ENCODE measurements at places on chromosomes 4 and X. TPM values are rescaled to one million over a fixed set of nuclear protein-coding genes. Genes with fewer than 3 reads are reported as not detected.

Gene IL15
- total RNA-seq = 11.6 TPM

- no peak for DNase-seq
These were observed 158.6 kb downstream of the TET2 start for GRCh38 chr4:105305019-105305836.

- peak; percentile 65 for DNase-seq
These were observed 17.0 kb upstream of the PAPSS1 start for GRCh38 chr4:107736924-107737448.

- no peak for DNase-seq
These were observed 47.9 kb upstream of the UNC5C start for GRCh38 chr4:95596676-95597075.

Gene BANK1
- 0.32 TPM for total RNA-seq

Gene AREG
- not detected for total RNA-seq

- no peak for DNase-seq
These were observed 58.6 kb upstream of the TLL1 start for GRCh38 chr4:165814256-165815020.

GRCh38 chr4:52939739-52940138 lies 77.6 kb downstream of the RASL11B start:
- DNase-seq = no peak

DNA sequence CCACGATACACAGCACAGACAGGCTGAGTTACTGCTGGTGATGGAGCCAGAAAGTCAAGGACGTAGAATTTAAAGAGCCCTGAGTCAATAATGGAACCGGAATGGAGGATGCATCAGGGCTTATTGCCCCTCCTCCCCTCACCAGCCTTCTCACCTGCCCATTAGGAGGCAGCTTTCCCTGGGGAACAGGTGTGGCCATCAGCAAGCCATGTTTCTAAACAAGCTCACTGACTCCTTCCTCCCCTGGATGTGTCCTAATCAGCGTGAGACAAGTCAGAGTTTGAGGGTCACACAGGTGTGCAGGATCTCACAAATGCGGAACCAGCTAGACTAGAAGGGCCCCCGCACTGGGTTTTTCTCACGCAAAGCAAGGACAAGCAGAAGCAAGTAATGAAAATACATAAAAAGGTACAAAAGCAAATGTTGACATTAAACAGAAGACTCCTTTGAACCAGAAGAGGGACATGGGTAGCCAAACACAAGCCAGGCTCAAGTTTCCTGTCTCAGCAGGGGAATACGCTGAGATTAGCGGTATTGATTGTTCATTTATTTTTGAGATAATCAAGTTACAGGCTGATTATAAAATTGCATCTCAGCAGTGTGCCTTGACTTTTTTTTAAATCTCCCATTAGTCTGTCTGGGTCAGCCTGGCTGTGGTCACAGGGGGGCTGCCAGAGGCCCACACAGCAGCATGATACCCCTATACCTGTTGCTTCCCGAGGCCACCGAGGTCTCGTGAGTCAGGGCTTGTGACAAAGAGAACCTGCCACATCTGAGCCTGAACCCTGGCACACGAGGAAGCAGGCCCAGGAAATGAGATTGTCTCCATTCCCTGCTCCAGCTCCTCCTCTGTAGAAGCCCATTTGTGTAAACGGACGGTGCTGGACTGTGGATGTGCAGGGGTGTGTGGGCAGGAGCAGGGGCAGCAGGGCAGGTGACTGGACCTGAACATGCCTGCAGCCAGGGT lies 37.4 kb downstream of the CCKAR start:
- no peak for DNase-seq

Gene TIMP1
- 331 TPM for total RNA-seq
